Mesangial cell (primary cell): ENCODE measurements at places on chromosomes 16 and 17. TPM values are rescaled to one million over a fixed set of nuclear protein-coding genes. Genes with fewer than 3 reads are reported as not detected.

Gene KCNG4
- not detected in 2 replicates for total RNA-seq

Gene SLC4A1
- not detected in 2 replicates for total RNA-seq

Gene EVPLL
- not detected in 2 replicates for total RNA-seq

Gene MEIOB
- 3.6 and 3.8 TPM in 2 replicates for total RNA-seq

Gene KRTAP3-2
- not detected in 2 replicates for total RNA-seq

Gene PMP22
- 14.5 and 29.9 TPM in 2 replicates for total RNA-seq

Gene GJC1
- total RNA-seq: 21.4 and 28.4 TPM in 2 replicates

Gene ANKRD40CL
- total RNA-seq: not detected in 2 replicates

Gene SLC16A13
- total RNA-seq: 2.8 and 3.0 TPM in 2 replicates

Gene MYO1D
- total RNA-seq: 21.7 and 30.9 TPM in 2 replicates

Gene TPPP3
- total RNA-seq: 2.0 and 2.9 TPM in 2 replicates

Gene SLC13A2
- total RNA-seq: not detected in 2 replicates

Gene SEPTIN1
- 0.63 TPM in 1 of 2 replicates, not detected in the other for total RNA-seq

Gene KRT222
- 0.16 and 1.3 TPM in 2 replicates for total RNA-seq

Gene IGFALS
- total RNA-seq: 0.25 TPM in 1 of 2 replicates, not detected in the other

Gene NKD1
- total RNA-seq: under 0.01 and 0.38 TPM in 2 replicates

Gene TBC1D28
- not detected in 2 replicates for total RNA-seq

Gene PRSS21
- 0.25 and 1.6 TPM in 2 replicates for total RNA-seq

Gene HS3ST6
- total RNA-seq: not detected in 2 replicates

Gene B4GALNT2
- total RNA-seq: 0.13 TPM in 1 of 2 replicates, not detected in the other

Gene KRTAP17-1
- total RNA-seq: 0.33 and 0.63 TPM in 2 replicates

Gene TAOK1
- total RNA-seq: 26.1 and 34.4 TPM in 2 replicates

Gene PTGES3L
- total RNA-seq: 1.3 and 2.9 TPM in 2 replicates

Gene ITGA3
- 1,072 and 1,222 TPM in 2 replicates for total RNA-seq

Gene SARM1
- 5.4 and 10.8 TPM in 2 replicates for total RNA-seq

Gene EIF3C
- 458 and 538 TPM in 2 replicates for total RNA-seq

Gene SLC2A4
- total RNA-seq: under 0.01 and 0.76 TPM in 2 replicates

Gene SCGB1C2
- not detected in 2 replicates for total RNA-seq

Gene NPIPA8
- not detected in 2 replicates for total RNA-seq

Gene DNAI2
- total RNA-seq: not detected in 2 replicates

Gene CEP112
- total RNA-seq: 2.7 and 3.4 TPM in 2 replicates

Gene CMTM1
- 0.89 and 2.0 TPM in 2 replicates for total RNA-seq

Gene KCNAB3
- total RNA-seq: 0.16 and 0.63 TPM in 2 replicates

Gene CCL5
- total RNA-seq: not detected in 2 replicates

Gene HAGH
- total RNA-seq: 89.5 and 114 TPM in 2 replicates

Gene BAIAP2
- total RNA-seq: 60.3 and 90.3 TPM in 2 replicates

Gene C16orf87
- total RNA-seq: 4.9 and 6.4 TPM in 2 replicates

Gene LPO
- not detected in 2 replicates for total RNA-seq

Gene KRT13
- total RNA-seq: not detected in 2 replicates

Gene DNAAF1
- not detected in 2 replicates for total RNA-seq

Gene SLC52A1
- under 0.01 TPM in 1 of 2 replicates, not detected in the other for total RNA-seq

Gene HOXB5
- total RNA-seq: 1.3 and 3.4 TPM in 2 replicates

Gene MARVELD3
- total RNA-seq: 0.63 TPM in 1 of 2 replicates, not detected in the other

Gene TP53TG3C
- total RNA-seq: not detected in 2 replicates

Gene SULT1A1
- total RNA-seq: 0.98 and 17.0 TPM in 2 replicates

Gene NPIPB9
- total RNA-seq: 0.38 TPM in 1 of 2 replicates, not detected in the other
